Lower lobe of right lung (tissue), 2 donors: ENCODE measurements at places on chromosomes 12 and 14. TPM values are rescaled to one million over a fixed set of nuclear protein-coding genes. Genes with fewer than 3 reads are reported as not detected.

The CLEC4D gene
- total RNA-seq = 1.4 TPM

The RNU4-1 gene
- 2,881 TPM for total RNA-seq

The FSCB gene
- total RNA-seq = 0.12 TPM

The COQ6 gene
- total RNA-seq = 17.0 TPM

The TCL1A gene
- total RNA-seq = not detected

The INHBC gene
- not detected for total RNA-seq

The GPR135 gene
- total RNA-seq = 3.4 TPM

- DNase-seq = no peak
These were observed 11.3 kb downstream of the MED13L start for GRCh38 chr12:116266168-116266601.

GRCh38 chr12:26373606-26374495 is 178.5 kb downstream of the SSPN start:
- no peak for DNase-seq

GRCh38 chr14:37252434-37252833 is 54.7 kb downstream of the MIPOL1 start:
- no peak for DNase-seq

DNA sequence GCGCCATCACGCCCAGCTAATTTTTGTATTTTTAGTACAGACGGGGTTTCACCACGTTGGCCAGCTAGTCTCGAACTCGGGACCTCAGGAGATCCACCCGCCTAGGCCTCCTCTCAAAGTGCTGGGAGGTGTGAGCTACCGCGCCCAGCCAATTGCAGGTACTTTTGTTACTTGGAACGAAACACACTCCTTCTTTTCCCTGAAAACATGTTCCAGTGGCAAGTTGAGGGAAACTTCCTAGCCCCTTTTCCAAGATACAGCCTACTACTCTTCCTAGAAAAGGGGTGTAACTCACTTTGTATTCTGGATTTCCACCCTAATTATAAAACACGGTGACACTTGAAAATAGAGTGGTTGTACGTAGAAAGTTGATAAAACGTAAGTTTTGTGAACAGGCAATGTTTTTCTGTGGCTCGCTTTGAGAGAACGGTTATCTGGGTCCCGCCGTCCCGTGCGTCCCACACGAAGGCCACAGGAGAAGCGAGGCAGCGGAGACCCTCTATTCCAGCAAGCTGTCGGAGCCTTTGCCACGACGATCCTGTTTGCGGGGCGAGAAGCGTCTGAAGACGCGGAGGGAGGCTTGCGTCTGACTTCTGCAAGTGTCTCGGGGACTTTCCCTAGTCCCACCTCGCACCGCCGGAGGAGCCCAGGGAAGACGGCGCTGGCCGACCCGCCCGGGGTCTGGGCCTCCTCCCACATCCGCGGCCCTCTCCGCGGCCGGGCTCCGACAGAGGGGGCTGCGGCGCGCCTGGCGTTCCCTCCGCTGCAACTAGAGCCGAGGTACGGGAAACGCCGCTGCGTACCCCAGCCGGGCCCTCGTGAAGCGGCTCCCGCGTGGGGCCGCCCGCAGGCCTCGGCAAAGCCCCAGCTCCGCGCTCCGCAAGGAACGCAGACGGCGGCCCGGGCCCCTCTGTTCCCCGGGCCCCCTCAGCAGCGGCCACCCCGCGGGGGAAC is 745 bp downstream of the CDCA4 start:
- peak; percentile 61 for DNase-seq

GRCh38 chr12:118064608-118065007 is 3.6 kb upstream of the WSB2 start:
- DNase-seq = no peak

DNA sequence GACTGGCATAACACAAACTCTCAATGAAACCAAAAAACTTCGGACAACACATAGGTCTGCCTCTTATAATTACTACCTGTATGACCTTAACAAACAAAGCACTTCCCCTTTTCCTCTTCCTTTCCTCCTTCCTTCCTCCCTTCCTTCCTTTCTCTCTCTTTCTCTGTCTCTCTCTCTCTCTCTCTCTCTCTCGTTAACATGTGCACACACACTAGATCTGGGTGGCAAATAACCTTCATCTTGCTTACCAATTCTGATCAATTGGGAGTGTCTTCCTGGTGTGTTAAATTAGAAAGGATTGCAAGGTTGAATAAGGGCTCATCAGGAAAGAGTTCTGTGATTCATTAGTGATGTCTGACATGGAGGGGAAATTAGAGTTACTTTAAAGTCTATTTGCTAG is 307.8 kb upstream of the PRKD1 start:
- DNase-seq = no peak

GRCh38 chr14:85463512-85463911 is 66.4 kb upstream of the FLRT2 start:
- peak; percentile 51 for DNase-seq

GRCh38 chr12:46451276-46452021 is 78.9 kb upstream of the SLC38A2 start:
- DNase-seq = no peak

GRCh38 chr14:70183991-70184390 is 4.8 kb downstream of the SLC8A3 start:
- no peak for DNase-seq

DNA sequence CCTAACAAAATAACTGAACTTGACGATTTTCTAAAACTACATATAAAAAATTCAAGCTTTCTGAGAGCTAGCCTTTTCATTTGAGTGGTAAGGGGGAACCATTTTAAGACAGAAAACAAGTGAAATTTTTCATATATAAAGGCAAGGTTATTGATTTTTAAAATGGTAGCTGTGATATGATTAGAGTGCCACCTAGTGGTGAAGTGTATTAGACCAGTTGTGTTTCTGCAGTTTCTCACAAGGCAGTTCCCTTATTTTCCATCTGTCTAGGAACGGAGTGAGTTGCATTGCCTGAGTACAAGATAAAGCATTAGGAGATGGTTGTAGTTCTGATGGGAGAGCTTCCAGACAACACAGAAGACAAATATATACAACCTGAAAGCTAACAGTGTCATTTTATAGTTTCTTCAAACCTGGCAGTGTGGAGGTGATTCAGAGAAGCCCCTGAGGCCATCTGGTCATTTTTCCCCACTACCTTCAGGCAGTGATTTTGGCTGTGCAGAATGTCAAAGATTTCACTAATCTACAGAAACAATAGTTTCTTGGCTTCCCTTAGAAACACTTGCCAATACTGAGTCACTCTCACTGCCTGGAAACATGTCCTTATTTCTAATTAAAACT is 180.8 kb downstream of the C12orf50 start:
- DNase-seq = no peak

DNA sequence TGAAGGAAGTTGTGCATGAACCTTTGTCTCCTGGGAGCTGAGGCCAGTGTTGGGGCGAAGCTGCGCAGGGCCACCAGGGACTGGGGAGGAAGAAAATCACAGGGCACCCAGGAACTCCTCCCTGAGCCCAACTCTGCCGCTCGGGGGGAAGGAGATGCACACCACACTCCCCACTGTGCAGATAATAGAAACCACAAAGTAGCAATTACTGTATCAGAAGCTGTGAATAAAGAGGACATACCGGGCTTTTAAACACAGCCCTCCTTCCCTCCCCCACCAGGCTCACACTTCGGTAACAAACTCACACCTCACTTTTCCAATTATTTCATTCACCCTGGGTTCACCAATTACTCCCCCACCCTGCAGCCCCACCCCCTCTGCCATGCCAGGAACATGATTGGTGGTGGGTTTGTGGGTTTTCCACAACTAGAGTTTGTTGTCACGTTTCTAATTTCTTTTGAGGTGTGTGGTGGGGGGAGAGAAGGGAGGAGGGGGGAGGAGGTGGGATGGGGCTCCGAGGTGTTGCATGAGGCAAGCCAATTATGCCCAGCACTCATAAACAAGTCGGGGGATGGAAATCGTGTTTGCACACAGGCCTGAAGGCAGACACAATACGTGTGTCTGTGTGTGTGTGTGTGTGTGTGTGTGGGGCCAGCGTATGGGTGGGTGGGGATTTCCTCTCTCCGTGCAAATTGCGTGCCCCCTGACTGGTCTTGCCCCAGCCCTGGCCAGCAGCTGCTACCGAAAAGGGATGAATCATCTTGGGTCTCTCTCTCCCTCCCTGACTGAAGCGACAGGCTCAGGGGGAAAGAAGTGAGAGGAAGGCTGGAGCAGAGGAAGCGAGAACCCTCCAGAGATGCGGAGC is 103.3 kb downstream of the RBM19 start:
- no peak for DNase-seq

GRCh38 chr12:63037746-63038712 is 103.1 kb upstream of the PPM1H start:
- no peak for DNase-seq

- DNase-seq = no peak
These were observed 20.5 kb downstream of the ZDHHC22 start for GRCh38 chr14:77120771-77121743.
